CD8-positive, alpha-beta memory T cell (primary cell): ENCODE measurements at places on chromosomes 7 and 10.

DNA sequence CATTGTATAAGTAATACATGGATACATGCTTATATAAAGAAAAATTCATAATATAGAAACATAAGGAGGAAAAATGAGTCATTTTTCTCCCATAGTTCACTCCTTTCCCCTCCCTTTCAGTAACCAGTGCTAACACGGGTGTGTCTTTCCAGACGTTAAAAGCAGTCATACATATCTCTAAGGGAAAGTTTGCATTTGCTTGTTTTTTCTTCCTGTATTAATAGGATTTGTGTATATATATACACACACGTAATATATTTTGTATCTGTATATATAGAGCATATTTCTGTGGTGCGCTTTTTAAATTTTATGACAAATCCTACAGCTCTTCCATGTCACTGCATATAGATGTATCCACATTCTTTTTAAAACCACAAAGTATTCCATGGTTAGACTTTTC lies 78.8 kb downstream of the RALA start:
- H3K4me3 ChIP-seq: no peak overlapping the region
- H3K27ac ChIP-seq: no peak overlapping the region
- DNase-seq: no peak

GRCh38 chr7:90192876-90193750 lies 18.4 kb upstream of the STEAP2 start:
- no peaks in the 10 kb centered on the region for H3K36me3 ChIP-seq
- H3K27ac ChIP-seq: no peak overlapping the region
- no peak for DNase-seq
- no peaks in the 10 kb centered on the region for H3K27me3 ChIP-seq
- no peak overlapping the region for H3K4me3 ChIP-seq

DNA sequence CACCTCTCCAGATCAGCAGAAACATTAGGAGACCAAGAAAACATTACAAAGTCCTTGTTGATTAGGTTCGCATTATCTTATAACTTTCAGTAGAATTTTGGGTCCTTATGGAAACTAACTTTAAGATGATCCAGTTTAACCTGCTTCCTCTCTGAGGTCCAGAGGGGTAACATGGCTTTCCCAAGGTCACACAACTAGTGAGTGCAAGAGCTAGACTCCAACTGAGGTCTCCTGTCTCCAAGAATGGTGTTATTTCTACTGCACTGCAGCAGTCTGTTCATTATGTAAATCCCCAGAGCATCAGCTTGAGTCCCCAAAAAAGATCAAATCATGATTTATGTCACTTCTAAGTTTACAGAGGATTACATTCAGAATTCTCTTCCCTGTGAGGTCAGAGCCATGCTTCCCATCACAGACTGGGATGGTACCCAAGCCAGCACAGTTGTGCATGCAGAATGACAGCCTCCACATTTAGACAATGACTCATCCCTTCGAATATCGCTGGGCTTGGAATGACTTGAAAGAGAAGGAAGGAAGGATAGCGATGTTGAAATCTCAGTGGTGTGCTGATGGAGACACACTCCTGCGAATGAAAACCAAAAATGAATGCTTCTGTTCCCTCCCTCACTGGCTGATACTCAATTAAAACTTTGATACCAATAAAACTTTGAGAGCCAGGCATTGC lies 163.1 kb upstream of the PLXNA4 start:
- no peak overlapping the region for H3K4me3 ChIP-seq
- H3K27me3 ChIP-seq: no peaks in the 10 kb centered on the region
- no peak overlapping the region for H3K27ac ChIP-seq
- H3K36me3 ChIP-seq: no peaks in the 10 kb centered on the region

DNA sequence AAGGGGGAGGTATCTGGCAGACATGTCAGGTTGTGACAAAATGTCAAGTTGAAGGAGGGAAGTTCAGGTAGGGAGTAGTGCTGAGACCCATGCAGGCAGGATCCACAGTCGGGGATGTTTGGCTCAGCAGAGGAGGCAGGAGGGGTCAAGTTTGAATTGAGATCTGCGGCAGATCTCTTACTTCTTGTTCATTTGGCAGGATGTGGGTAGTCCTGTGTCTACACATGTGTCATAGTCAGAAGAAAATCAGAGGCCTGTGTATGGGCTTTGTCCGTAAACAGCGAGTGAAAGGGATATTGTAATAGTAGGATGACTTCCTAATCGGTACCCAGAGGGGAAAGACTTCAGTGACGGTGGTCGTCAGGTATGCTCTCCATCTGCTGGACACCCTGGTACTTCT lies 203.8 kb upstream of the MTPN start:
- no peaks in the 10 kb centered on the region for H3K36me3 ChIP-seq
- no peak overlapping the region for H3K27ac ChIP-seq
- no peak overlapping the region for H3K4me3 ChIP-seq
- H3K27me3 ChIP-seq: no peaks in the 10 kb centered on the region
- H3K4me1 ChIP-seq: no peaks in the 10 kb centered on the region

DNA sequence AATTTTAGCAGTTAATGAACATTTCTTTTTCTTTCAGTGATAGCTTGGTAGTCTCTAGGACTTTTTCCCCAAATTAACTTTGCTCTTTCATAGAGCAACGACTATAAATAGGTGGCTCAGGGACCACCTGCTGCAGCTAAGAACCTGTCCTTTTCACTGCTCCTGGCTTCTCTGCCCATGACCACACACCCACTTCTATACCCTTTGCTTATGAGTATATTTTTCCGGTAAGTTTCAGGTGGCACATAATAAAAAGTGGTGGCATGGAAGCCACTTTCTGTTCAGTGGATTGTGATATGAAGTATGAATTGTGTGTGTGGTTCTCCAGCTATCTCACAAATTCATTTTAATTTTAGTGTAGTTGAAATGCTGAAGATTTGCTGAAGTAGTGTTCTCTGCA lies 1.2 kb downstream of the ING3 start:
- no peak for DNase-seq
- H3K27ac ChIP-seq: peak overlapping the region; percentile 94
- H3K4me3 ChIP-seq: peak overlapping the region; percentile 94
- H3K36me3 ChIP-seq: peaks cover 9% of the 10 kb centered on the region
- peaks cover 15% of the 10 kb centered on the region for H3K4me1 ChIP-seq
- H3K27me3 ChIP-seq: no peaks in the 10 kb centered on the region

GRCh38 chr10:60778971-60779796 lies 906 bp downstream of the CDK1 start:
- H3K4me3 ChIP-seq: peak overlapping the region; percentile 87
- H3K36me3 ChIP-seq: no peaks in the 10 kb centered on the region
- H3K27me3 ChIP-seq: no peaks in the 10 kb centered on the region
- peaks cover 6% of the 10 kb centered on the region for H3K4me1 ChIP-seq
- H3K27ac ChIP-seq: peak overlapping the region; percentile 59
- DNase-seq: no peak

DNA sequence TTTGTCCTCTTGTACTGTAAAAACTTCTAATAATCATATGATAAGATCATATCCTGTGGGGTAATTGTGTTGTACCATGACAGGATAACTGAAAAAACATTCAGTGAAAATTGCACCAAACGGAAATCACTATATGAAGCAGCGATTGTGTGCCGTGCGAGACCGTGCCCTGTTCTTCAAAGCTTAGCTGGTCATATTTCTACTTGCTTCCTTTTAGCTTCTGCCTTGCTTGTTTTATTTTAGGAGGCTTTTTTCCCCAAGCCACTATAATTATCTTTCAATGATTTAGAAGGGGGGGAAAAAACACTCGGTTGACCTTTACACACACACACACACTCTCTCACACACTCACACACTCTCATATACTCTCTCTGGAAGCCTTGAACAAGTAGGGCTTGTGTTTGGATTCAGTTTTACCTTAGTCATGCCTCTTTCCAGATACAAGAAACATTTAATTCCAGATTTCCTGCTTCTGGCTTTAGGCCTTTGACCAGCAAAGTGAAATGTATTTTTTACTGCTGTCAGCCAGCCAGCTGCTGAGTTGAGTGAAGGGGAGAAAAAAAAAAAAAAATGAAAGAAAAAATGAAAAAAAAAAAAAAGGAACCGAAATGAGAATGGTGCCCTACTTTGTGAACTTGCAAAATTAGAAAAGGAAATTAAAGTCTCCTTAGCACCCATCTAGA lies 181.4 kb downstream of the ARID5B start:
- H3K36me3 ChIP-seq: peaks cover 5% of the 10 kb centered on the region
- H3K27me3 ChIP-seq: no peaks in the 10 kb centered on the region
- peak overlapping the region; percentile 53 for H3K4me3 ChIP-seq
- peak overlapping the region; percentile 44 for H3K27ac ChIP-seq
- H3K4me1 ChIP-seq: peaks cover 37% of the 10 kb centered on the region
- DNase-seq: peak; percentile 33

DNA sequence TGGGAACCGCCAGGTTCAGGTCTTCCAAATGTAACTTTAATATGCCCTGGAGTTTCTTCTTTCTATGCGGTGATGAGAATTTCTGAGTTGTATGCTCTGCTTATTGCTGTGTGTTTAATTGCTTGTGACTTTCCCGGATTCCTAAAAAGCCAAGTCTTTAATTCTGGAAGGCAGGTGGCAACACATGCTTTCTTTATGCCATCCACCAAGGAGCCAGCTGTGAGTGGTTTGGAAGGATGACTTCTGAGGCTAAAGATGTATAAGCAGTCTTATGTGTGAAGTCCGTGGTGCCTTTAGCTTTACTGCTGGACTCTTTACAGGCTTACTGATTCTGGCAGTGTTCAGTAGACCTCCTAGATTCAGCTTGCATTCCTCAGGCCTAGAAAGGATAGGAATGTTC lies 3.1 kb downstream of the SDK1 start:
- H3K27me3 ChIP-seq: peaks cover 5% of the 10 kb centered on the region
- H3K4me3 ChIP-seq: no peak overlapping the region
- H3K4me1 ChIP-seq: peaks cover 10% of the 10 kb centered on the region
- no peak for DNase-seq
- H3K36me3 ChIP-seq: no peaks in the 10 kb centered on the region

DNA sequence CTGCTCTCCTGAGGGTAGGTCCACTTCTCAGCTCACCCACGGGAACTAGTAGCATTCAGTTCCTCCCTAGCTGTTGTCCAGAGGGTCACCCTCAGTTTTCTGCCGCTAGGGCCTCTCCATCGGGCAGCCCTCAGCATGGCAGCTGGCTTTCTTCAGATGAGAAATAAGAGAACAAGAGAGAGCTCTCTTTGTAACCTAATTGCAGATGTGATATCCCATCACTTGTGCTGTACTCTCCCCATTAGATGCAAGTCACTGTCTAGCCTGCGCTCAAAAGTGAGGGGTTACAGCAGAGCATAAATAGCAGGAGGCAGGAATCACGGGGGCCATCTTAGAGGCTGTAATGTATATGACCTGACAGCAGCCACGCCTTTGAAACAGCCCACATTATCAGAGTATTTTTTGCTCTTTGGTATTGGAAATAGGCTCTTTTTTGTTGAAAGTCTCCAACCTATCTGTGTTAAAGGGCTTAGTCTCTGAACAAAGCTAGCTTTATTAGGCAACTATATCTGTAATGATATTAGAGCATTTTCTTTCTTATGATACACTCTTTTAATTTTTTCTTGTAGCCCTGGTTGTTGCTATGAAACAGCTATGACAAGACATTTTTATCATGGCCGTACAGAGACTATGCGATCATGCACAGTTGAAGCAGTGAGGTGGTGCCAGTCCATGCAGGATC lies 45.7 kb downstream of the CROT start:
- H3K4me3 ChIP-seq: no peak overlapping the region
- H3K4me1 ChIP-seq: no peaks in the 10 kb centered on the region
- no peak for DNase-seq
- H3K27me3 ChIP-seq: no peaks in the 10 kb centered on the region

DNA sequence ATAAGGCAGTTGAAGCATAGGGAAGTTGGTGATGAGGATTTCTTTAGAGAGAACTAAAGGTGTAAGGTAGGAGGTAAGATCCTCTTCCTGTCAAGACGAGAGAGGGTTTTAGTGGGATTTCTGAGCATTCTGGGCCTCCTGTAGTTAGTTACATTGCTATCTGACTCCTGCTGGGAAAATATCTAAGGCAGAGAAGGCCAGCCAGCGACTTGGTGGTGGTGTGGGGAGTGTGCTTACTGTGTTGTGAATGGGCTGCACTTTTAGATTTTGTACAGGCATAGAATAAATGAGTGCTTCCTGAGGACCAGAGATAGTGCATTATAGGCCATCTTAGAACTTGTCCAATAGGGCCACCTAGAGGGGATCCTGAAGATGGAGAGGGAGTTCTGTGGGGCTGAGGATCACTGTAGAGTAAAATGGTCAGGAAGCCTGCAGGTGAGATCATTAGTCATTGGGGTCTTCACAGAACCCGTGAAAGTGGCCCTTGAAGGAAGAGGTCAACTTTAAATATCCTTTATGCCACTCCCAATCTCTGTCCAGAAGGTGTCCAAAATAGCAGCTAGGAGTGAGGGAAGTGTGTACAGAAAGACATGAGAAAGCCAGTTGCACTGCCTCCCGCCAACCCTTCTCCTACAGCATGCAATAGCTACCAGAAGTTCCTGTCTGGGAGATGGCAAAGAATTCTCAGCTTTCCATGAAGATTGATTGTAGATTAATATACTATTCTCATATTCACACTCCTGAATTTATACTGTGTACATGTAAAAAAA lies 266.6 kb downstream of the POLR1F start:
- H3K27me3 ChIP-seq: no peaks in the 10 kb centered on the region
- H3K27ac ChIP-seq: no peak overlapping the region
- no peak for DNase-seq
- H3K4me3 ChIP-seq: no peak overlapping the region

DNA sequence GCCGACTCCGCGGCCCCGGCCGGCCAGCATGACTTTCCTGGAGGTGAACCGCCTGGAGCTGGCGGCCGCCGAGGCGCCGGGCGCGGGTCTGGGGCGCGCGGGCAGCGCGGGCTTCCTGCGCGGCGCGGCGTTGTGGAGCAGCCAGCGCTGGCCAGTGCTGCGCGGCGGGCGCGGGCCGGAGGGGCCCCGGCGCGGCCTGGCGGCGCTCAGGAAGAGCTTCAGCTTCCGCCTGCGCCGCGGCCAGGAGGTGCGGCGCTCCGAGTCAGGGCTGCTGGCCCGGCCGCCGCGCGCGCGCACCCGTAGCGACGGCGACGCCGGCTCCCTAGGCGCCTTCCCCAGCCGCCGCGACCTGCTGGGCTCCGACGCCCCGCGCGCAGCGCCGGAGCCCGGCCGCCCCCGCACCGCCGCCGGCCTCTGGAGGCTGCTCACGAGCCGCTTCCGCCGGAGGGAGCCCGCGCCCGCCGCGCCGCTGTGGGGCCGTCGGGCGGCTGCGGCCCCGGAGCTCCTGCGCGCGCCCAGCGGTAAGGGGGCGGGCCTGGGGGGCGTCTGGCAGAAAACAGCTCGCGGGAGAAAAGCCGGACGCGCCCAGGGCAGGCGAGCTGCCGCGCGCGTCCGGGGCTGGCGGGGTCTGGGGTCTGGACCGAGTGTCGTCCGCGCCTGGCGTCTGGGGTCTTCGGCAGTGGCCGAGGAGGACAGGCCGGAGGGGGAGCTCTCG lies 29.0 kb downstream of the AGAP3 start:
- peaks cover 12% of the 10 kb centered on the region for H3K4me1 ChIP-seq
- no peaks in the 10 kb centered on the region for H3K27me3 ChIP-seq
- DNase-seq: peak; percentile 25
- no peak overlapping the region for H3K27ac ChIP-seq

- H3K27me3 ChIP-seq: no peaks in the 10 kb centered on the region
- no peak for DNase-seq
- H3K27ac ChIP-seq: no peak overlapping the region
Observed at GRCh38 chr7:14184292-14184864, 194.9 kb upstream of the ETV1 start.
